ENCODE measurements at places on chromosomes 12 and 14.

- peak; percentile 74 for DNase-seq
These were observed 19.8 kb downstream of the ZBTB42 start for GRCh38 chr14:104820669-104821228.

GRCh38 chr14:69441948-69442347 is 42.6 kb upstream of the PLEKHD1 start:
- DNase-seq, result no peak

- DNase-seq, result no peak
These were observed 50.4 kb upstream of the OVCH1 start for GRCh38 chr12:29547864-29548263.

- no peak for DNase-seq
These were observed 25.6 kb upstream of the MBIP start for GRCh38 chr14:36346052-36346451.

DNA sequence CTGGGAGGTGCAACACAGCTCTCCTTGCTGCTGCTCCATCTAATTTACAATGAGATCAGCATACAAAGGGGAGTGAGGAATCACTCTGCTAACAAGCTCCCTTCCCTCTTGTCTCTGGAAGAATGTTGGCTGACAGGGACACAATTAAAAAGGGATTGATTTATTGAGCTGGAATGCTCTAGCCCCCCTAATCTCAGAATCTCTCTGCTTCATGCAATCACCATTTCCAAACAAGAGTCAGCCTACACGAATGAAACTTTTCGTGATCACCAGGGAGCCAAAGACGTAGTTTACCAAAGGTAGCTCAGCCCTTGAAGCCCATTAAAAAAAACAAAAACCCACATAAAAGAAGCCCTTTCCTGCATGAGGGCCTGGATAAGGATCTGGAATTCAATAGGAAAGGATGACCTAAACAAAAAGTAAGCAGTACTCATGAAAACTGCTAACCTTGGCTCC is 223.8 kb downstream of the C12orf75 start:
- no peak for DNase-seq

DNA sequence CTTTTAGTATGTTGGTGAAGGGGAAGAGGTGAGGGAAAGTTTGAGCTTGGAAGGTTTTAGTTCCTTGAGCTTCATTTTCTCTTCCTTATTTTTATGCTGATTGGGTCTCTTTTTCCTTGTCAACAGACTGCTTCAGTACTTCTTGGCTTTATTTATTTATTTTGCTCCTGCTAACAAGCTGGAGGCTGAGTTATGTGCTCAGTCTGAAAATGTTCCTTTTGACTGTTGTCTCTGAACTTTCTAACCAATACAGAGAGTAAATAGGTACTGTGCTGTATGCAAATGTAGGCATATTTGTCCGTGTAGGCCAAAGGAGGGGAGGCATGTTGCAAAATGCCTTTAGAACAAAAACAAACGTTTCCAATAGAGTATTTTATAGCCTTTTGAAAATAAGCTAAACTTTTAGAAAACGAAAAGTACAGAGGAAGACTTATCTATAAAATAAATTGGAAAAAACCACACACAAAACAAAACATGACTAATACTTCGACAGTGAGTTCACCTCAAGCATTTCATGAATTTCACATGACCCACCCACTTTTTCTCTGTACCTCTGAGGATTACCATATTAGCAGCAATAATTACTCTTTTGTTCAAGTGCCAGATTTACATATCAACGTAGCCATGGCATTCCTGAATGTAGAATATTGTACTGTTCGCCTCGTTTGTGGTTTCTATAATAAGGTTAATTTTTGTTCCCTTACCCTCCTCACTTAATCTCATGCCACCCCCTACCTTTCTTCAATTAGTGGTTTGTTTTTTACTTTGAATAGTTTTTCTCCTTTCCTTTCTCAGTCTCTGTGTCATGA is 4.7 kb upstream of the CREBL2 start:
- peak; percentile 55 for DNase-seq

DNA sequence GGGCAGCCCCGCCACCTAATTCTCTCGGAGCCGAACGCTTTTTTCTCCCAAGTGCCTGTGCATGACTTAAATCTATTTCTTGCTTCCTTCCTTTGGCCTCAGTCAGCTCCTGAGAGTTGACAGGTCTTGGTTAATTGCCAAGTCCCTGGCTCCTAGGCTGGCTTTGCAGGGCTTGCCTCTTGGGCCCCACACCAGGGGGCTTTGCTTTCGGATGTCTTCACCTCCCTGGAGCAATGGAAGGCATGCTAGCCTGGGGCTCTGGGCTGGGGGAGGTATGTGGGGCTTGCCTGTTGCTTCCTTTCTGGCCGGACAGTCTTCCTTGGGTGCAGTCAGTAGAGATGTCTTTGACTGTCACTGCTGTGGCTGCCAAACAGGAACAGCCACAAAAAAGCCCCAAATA is 2.2 kb upstream of the KRT80 start:
- no peak for DNase-seq

DNA sequence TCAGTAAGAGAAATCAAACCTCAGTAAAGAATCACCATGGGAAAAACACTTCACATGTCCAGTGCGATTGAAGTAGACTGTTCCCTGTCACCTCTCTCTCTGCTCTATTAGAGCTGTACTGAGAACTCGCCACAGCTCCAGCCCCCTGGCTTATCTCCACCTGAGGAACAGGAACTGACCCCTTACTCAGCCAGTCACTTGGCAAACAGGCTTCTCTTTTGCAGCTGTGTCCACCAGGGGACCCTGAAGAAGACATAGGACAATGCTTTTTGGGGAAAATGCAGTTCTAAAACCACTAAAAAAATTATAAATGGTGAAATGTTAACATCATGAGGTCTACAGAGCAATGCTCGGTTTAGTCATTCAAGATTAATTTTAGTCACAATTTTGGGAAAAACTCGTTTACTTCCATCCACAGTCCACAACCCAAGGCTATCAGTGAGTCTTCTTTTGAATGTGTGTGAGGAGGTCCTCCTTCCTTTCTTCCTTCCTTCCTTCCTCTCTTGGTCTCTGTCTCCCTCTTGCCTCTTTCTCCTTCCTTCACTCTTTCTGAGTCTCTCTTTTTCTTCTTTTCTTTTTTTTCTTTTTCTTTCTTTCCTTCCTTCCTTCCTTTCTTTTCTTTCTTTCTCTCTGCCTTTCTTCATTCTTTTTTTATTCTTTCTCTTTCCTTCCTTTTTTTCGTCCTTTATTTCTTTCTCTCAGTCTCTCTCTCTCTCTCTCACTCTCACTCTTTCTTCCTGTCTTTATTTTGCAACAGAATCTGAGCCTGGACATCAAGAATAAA is 1189.5 kb upstream of the TMEM132C start:
- DNase-seq, result no peak

GRCh38 chr12:121278169-121279070 is 18.1 kb downstream of the CAMKK2 start:
- no peak for DNase-seq

DNA sequence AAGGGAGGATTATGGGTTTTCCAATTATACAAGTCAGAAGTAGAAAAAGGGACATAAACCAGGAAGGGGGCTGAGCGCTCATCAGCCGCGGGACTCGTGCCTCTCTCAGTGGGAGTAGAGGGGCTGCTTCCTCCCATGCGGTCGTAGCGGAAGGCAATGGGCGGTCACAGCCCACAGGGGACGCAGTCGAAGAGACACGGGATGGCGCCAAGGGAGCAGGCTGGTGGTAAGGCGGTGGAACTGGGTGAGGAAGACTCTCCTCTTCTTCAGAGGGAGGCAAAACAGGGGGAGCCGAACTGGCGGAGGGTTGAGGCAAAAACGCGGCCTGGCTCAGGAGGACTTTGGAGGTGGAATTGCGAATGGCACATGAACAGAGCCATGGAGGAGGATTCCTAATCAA is 677.7 kb downstream of the TMEM121 start:
- no peak for DNase-seq

GRCh38 chr12:130097342-130097741 is 64.9 kb upstream of the FZD10 start:
- DNase-seq, result no peak
